ENCODE measurements at places on chromosomes 13 and 19.

- no peak for DNase-seq
Measured at GRCh38 chr13:108850691-108851090, 221.3 kb downstream of the MYO16 start.

DNA sequence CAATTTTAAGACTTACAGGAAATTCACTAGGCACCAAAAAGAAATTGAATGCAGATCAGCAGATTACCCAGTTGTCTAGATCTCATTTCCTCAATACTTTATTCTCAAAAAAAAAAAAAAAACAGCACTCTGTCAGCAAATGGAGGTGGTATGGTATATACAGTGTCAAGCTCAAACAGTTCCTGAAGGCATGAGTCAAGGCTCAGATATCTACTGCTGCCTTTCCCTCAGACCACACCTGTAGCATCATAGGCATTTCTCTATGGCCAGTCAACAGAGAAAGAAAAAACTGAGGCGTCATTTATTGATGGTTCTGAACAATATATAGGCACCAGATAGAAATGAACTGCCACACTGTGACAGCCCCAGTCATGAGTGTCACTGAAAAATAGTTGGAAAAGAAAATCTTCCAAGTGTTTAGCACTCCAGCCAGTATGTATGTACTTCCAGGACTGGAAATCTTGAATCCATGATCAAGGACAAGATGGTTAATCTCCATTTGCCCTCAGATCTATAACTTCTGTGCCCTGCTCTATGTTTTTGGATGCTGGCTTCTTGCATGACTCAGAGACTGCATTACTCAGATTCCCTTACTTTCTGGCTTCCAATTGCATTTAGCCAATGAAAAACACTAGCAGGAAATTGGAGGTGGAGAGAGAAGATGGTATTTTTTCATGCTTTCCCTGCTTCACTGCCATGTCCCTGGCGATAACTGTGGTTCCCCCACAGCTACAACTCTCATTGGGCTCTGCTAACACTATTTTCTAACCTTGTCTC lies 8.4 kb upstream of the COG3 start:
- peak; percentile 90 for DNase-seq

- no peak for DNase-seq
Measured at GRCh38 chr19:48397263-48398101, 4.0 kb downstream of the GRIN2D start.

DNA sequence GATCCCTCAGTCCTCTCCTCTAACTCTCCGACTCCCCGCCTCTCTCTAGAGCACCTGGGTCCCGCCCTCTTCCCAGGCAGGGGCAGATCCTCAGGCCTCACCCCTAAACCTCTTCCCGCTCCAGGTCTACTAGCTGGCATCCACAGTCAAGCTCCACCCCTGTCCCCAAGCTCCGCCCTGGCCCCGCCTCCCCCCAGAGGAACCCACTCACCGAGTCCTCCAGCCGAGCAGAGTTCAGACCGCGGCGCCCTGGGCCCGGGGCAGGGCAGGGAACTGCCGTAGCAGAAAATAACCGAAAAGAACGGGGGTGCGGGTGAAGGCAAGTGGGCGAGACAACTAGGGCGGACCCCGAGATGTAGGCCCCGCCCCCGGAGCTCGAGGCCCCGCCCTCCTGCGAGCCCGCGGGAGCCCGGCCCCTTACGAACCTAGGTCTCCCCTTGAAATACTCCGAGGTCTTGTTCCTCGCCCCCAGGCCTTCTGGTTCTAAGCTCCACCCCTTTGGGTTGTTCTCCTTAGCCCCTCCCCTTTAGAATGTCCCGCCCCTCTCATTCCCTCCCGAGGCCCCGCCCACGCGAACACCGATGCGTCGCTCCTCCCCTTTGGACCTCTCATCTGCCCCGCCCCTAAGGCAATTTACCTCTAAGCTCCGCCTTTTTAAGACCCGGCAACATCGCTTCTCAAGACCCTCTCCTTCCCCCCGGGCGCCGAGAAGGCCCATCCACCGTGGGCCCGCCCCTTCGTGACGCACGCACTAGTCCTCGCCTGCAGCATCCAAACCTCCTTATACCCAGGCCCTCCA lies at the start of gene GGN:
Gene GGN (minus strand): TSS at position 485 of the 799 bp plus-strand sequence. CDS start 773 bp downstream, outside the sequence.
- DNase-seq = peak; percentile 90

DNA sequence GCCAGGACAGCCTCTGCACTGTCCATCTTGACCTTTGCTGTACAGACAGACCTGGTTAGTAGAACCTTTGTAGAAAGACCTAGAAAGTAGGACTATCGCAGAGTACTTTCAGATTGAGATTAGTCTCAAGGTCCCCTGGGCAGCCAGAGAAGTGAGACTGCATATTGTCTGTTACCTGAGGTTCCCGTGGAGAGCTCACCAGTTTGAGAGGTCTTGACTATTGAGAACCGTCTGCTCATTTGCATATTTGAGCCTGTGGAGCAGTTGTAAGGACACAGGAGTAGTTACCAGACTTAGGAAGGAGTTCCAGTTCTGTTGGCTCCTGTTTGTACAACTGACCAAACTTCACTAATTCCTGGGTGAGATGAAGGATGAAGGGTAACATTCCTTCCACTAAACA lies 66.2 kb downstream of the SPATA13 start:
- DNase-seq = no peak

- DNase-seq = no peak
Measured at GRCh38 chr13:77729502-77730221, 32.2 kb downstream of the SLAIN1 start.

DNA sequence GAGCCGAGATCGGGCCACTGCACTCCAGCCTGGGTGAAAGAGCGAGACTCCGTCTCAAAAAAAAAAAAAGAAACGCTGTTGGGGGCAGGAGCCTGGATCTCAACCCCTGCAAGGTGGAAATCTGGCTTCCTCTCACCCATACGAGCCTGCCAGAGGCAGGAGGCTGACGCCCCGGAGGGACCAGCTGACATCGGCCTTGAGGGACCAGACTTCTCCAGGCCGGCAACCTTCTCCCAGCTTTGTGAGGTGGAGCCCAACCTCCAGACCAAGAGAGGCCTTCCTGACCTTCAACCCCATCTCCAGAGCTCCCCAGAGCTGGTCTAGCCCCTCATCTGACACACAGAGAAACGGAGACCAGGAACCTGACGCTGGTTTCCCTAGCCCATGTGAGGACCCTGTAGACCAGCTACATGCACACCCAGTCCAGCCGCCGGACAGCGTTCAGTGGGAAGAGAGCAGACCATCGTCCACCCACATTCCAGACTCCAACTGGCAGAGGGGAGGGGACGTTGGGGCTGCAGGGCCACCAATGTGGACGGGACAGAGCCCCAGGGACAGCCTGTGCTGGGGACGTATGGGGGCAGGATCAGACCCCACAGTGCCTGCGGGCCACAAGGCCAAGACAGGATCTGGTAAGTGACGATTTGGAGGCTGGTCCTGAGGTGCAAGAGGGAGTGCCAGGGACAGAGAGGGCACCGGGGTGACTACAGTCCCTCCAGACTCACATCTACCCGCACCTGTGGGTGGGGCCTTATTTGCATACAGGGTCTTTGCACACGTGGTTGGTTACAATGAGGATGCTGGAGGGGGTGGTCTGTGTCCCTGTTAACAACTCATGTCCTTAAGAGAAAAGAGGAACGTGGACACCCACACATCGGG lies 11.4 kb downstream of the SBNO2 start:
- DNase-seq = no peak

GRCh38 chr19:5694167-5694955 lies 4.3 kb downstream of the RPL36 start:
- no peak for DNase-seq

GRCh38 chr13:109157275-109157674 lies 527.9 kb downstream of the MYO16 start:
- peak; percentile 45 for DNase-seq

DNA sequence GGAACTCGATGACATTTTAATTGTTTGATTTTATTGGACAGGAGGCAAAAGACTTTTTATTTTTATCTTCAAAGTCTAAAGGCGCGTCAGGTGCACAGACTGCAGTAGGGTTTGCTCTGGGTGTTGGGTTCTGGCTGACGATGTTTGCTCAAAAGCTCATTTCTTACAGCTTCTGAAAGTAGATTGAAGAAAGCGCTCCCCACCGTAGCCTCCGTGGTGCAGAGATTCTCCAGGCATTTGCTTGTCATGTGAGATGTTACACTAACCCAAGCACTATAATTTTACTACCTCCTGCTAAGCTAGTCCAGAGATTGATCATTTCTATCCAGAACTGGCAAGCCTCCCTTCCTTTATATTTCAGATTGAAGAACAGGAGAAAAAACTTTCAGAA lies 14.5 kb upstream of the ATP11A start:
- DNase-seq = no peak

DNA sequence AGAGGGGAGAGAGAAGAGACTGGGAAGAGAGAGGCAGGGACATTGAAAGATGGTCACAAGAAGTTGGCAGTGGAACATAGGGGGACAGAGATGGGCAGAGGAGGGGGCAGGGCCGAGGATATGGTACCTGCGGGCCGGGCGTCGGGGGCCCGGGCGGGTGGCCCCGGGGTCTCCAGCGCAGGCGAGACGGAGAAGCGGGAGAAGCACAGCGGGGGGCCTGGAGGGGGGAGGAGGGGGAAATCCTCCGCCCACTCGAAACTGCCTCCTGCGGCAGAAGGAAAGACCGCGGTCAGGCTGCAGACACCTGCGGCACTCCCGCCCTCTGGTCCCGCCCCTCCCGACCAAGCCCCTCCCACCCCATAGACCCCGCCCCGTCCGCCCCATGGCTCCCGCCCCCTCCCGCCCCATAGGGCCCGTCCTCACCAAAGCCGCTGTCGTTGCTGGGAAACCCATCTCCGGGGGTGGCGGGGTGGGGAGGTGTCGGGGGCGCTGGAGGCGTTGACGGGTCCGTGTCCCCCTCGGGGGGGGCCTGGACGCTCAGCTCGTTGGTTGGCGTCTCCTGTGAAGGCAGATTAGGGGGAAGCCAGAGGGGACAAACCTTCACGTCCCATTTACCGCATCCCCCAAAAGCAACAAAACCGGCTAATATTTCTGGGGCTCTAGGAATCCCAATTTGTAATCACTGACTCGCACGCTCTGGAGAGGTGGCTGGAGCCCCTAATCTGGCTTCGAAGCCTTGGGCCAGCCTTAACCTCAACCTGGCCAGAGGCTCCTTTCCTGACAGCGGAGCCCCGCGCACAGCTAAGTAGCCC lies 20.4 kb downstream of the LMTK3 start:
- no peak for DNase-seq

DNA sequence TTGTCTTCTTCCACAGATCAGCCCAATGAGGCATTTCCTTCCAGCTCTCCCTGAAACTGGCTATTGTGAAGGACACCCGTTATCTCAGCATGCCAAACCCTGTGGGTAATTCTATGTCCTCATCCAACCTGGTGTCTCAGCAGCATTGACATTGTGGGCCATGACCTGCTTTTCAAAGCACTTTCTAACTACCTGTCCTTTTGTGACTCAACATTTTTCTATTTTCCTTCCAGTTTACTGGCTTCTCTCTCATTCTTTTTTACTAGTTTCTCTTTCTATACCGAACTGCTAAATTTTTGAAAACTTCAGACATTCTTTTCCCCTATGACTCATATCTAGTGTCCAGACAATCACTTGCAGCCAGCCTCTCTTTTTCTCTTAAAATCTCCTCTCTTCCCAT lies 136.4 kb upstream of the HTR2A start:
- DNase-seq = peak; percentile 15

DNA sequence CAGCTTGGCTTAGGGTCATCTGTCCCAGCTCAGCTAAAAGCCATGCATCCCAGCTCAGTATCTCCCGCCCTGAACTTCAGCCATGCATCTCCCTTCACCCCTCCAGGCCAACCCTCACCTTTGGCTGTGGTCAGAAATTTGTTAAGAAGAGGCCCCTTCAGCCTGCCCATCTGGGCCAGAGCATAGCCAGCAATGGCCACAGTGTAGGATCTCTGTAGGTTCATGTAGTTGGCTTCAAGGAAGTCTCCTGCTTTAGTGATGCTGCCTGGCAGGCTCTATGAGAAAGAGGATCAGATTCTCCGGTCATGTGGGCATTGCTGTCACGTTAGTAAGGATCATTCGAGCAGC lies 16.6 kb upstream of the TNFSF14 start:
- no peak for DNase-seq

DNA sequence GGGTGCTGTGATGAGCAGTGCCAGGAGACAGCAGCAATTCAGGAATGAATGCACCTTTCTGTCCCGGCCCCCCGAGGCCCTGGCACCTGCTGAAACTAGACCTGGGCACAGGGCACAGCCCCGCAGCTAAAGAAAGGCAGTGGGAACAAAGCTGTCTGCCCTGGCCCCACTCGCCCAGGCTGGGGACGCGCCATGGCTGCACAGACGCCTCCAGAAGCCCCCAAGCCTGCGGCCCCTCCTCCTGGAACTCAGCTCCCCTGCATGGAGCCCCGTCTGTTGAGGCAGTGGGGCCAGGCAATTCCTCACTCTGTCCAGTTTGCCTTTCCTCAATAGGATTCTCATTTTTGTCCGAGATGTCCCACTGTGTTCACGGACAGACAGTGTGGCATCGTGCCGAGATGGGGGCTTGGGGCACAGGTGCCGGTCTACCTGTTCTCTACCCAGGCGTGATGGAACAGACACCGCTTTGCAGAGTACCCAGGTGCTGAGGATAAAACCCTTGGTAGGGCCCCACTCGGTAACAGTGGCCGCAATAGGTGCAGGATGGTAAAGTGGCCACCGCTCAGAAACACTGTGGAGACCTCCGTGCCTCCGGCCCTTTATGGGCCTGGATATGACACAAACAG lies 146.5 kb upstream of the SOX1 start:
- no peak for DNase-seq

GRCh38 chr13:43934273-43934672 lies 54.6 kb downstream of the LACC1 start:
- peak; percentile 53 for DNase-seq

GRCh38 chr13:50466456-50466855 lies 377.0 kb downstream of the DLEU7 start:
- DNase-seq = no peak

GRCh38 chr13:85521657-85522056 lies 277.6 kb downstream of the SLITRK6 start:
- no peak for DNase-seq

DNA sequence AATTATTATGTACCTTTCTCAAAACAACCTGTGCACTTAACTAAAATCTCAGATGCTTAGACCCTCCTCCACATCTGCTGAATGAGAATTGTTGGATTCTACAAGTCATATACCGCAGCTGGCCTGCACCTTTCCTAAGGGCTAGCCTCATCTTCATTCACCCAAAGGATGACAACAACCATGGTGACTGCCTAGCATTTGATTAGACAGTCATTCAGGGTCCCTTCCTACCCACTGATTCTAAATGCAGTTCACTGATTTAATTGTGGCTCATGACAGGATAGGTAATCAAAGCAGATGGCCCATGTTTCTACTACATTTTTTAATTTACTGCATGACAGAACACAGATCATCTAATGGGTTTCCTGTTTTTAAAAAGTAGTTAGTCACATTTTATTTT lies 551.9 kb upstream of the SLC10A2 start:
- DNase-seq = no peak
